ENCODE measurements at places on chromosomes 7 and 10.

GRCh38 chr10:484441-484924 is 205.0 kb downstream of the DIP2C start:
- DNase-seq: peak; percentile 28

DNA sequence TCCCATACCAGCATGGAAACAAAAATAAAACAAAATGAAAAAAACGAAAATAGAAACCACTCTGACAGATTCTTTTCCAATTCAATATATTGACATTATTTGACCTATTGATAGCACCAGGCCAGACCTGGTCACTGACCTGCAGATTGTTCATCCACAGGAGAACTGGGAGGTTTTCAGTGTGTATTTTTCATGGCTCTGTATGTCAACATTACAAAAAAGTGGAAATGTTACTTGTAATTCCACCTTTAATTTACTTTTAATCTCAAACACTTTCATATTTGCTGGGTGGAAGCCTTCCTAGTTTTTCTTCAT is 2.9 kb downstream of the HKDC1 start:
- no peak for DNase-seq

DNA sequence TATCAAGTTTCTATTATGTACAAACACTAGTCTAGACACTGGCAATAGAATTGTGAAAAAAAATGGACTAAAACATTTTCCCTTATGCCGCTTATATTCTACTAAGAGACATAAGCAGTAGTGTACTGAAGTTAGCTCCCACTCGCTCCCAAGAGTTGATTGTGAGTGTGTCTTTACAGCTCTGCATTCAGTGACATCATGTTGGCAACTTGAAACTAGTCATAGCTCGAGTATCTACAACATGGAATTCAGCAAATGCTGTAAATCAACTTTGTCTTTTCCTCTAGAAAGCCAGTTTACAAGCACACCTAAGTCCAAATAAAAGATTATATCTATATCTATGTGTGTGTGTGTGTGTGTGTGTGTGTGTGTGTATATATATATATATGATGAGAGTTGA is 58.8 kb upstream of the MAGI2 start:
- no peak for DNase-seq

DNA sequence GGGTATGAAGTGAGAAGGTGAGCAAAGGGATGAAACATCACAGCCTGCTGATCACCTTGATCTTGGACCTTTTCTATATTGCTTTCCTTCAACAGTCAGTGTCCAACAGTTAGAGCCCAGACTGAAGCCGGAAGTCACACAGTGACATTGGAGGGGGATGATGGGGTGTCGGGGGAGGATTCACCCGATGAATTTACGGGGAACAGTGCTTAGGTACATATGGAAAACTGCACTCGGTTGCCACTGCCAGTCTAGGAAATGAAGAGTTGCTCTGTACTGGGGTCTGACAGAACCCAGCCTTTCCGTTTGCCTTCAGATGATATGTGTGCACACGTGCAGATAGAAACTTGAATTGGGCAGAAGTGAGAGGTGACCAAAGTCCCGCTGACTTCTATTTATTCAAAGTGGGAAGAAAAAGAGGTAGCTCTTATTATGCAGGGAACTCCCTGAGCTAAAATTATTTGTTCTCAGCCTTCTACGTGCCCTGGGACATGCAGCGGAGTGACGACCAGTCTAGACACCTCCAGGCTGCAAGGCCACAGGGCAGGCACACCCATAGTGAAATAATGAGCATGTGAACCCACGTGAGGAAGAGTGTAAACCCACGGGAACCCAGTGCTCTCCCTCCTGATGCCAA is 107.2 kb upstream of the INHBA start:
- DNase-seq: no peak

GRCh38 chr7:7805511-7806153 is 87.2 kb upstream of the RPA3 start:
- DNase-seq: no peak

DNA sequence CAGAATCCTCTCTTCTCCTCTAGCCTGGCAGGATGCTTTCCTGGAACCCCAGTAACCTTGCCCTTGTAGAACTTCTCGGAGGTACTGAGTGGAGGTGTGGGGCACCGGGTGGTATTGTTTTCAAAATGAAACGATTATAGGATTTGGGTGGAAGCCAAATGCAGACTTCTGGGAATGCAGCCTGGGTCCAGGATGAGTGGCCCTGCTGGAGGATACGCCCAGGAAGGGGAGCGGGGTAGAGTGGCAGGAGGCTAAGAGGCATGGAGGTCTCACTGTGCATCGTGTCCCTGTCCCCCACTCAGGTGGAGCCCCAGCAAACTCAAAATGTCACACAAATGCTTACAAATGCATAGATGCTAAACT is 109.1 kb upstream of the PPIF start:
- DNase-seq: no peak
